ENCODE measurements at places on chromosomes 4 and X.

DNA sequence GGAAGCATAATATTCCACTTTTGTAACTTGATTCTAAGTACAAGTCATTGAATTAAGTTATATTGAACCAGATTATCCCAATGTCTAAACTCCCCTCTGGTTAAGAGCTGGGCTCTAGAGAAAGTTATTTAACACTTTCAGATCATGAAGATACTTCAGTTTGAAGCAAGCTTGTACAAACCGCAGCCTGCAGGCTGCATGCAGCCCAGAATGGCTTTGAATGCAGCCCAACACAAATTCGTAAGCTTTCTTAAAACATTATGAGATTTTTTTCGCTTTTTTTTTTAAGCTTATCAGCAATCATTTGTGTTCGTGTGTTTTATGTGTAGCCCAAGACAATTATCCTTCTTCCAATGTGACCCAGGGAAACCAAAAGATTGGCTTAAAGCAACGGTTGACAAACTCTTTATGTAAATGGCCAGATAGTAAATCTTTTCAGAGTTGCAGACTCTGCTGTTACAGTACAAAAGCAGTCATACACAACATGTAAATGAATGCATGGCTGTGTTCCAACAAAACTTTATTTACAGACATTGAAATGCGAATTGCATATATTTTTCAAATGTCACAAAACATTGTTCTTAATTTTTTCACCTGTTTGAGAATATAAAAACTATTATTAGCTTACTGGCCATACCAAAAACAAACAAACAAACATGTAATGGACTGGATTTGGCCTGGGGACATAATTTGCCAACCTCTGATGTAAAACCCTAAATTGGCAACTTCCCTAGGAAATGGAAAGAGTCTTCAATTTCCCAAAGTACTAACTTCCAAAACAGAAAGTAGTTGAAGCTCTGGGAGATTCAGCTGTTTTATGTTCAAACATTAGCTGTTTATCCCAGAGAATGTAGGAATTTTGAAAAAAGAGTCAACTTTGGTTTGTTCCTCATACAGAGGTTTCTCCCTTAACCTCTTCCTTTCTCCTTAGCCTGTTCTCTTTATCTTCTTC lies 201.1 kb upstream of the MBNL3 start:
- H3K27ac ChIP-seq: no peak overlapping the region
- no peaks in the 10 kb centered on the region for H3K4me1 ChIP-seq
- H3K36me3 ChIP-seq: no peaks in the 10 kb centered on the region

DNA sequence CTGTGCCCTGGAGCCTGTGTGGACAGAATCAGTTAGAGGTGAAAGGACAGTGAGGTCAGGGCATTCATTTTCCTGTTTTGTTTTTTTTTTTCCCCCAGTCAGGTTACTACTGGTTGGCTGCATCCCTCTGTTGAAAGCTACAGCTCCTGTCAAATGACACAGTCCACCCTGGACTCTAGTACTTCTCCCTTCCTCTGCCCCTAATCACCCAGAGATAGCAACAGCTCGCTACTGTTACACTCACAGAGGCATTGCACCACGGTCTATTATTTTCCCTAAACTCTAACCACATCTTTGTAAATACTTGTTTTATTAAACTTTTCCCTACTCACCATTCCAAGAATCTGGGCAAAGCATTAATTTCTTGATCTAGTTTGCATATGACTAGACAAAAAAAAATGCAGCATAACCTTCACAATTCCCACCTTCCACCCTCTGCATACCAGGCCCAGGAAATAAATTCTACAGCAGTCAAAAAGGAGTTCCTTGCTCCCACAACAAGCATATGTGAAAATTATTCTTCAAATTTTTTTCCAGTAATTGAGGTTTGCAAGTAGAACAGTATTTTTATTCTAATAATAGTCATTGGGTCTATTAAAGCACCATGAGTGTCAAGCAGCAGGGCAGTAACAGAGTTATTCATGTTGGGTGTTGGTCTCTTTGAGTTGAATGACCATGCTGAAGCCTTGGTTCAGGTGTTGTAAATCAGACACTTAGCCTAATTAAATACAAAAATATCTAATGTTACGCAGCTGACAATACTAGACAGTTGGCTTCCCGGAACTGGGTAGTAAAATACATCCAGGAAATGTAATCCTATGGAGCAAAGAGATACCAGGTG lies 329.2 kb downstream of the INPP4B start:
- DNase-seq: no peak
- H3K27me3 ChIP-seq: no peaks in the 10 kb centered on the region
- no peak overlapping the region for H3K27ac ChIP-seq
- no peaks in the 10 kb centered on the region for H3K36me3 ChIP-seq

- H3K4me3 ChIP-seq: no peak overlapping the region
- no peaks in the 10 kb centered on the region for H3K36me3 ChIP-seq
- no peaks in the 10 kb centered on the region for H3K27me3 ChIP-seq
- no peaks in the 10 kb centered on the region for H3K4me1 ChIP-seq
- no peak for DNase-seq
Observed at GRCh38 chr4:162456106-162456505, 292.3 kb upstream of the FSTL5 start.

DNA sequence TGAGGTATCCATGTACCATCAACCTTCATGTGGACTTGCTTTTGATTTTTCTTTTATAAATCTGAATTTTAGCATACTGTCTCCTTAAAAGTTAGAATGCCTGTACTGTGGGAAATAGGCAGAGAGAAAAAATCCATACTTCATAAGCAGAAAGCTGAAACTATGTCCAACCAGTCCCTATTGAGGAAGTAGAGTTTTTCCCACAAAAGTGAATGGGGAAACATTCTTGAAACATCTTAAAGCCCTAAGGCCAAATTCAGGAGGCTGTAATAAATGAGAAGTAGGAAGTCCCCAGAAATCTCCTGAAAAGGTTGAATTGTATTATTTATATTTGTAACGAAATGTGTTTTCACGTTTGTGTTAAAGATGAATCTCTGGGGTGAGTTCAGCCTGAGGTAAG lies 56.3 kb downstream of the ENOX2 start:
- no peak overlapping the region for H3K27ac ChIP-seq
- H3K4me3 ChIP-seq: no peak overlapping the region
- no peaks in the 10 kb centered on the region for H3K36me3 ChIP-seq
- H3K27me3 ChIP-seq: no peaks in the 10 kb centered on the region

- DNase-seq: no peak
- H3K27ac ChIP-seq: no peak overlapping the region
- H3K4me1 ChIP-seq: no peaks in the 10 kb centered on the region
- no peaks in the 10 kb centered on the region for H3K27me3 ChIP-seq
- H3K36me3 ChIP-seq: no peaks in the 10 kb centered on the region
Observed at GRCh38 chr4:53748328-53748772, 157.1 kb upstream of the LNX1 start.

DNA sequence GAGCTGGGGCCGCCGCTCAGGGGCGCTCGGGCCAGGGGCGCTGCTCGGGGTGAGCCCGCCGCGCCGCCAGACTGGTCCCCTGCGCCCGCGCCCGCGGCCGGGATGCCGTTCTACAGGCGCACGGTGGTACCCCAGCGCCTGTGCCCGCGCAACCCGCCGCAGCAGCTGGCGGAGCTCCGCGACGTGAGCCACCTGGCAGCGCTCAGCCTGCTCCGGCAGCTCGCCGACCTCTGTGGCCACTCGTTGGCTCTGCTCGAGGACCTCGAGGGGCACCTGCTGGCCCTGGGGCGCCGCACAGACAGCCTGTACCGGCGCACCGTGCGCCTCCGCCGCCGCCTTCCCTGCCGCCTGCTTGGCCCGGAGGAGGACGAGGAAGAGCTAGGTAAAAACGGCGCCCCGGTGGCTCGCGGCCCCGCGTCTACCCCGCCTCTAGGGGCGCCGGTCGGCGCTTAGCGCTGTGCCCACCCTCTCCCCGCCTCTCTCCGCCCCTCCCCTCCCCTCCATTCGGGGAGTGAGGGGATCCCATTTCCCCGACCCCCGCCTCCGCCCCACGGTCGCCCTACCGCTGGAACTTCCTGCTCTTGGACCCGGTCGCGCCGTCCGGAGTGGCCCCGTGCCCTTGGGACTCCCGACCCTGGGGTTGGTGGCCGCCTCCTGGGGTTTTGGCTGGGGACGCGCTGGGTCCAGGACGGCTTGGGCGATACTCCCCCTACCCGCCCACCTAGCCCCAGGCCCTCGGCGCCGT lies 513 bp downstream of the NHSL2 start:
- no peaks in the 10 kb centered on the region for H3K36me3 ChIP-seq
- peak overlapping the region; percentile 25 for H3K4me3 ChIP-seq
- H3K27ac ChIP-seq: no peak overlapping the region
- DNase-seq: no peak
- H3K4me1 ChIP-seq: no peaks in the 10 kb centered on the region
- H3K27me3 ChIP-seq: peaks cover 34% of the 10 kb centered on the region

DNA sequence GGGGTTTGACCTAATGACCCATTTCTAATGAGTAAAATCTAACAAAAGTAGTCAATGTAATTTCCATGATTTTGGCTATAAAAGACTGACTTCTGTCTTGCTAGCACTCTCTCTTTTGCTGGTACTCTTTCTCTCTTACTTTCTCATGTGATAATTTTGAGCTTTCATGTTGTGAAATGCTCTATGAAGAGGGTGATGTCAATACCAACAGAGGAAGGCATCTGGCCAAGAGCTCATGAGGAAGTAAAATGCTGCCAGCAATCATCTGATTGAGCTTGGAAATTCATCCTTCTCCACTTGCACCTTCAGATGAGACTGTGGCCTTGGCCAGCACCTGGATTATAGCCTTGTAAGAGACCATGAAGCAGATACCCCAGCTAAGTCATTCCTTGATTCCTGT lies 347.7 kb downstream of the HS3ST1 start:
- H3K27ac ChIP-seq: no peak overlapping the region
- no peaks in the 10 kb centered on the region for H3K36me3 ChIP-seq
- H3K27me3 ChIP-seq: no peaks in the 10 kb centered on the region
- DNase-seq: no peak
- no peaks in the 10 kb centered on the region for H3K4me1 ChIP-seq
- no peak overlapping the region for H3K4me3 ChIP-seq

GRCh38 chr4:140637836-140638235 lies 69.1 kb upstream of the UCP1 start:
- no peak overlapping the region for H3K27ac ChIP-seq
- no peaks in the 10 kb centered on the region for H3K4me1 ChIP-seq
- no peaks in the 10 kb centered on the region for H3K36me3 ChIP-seq
- no peaks in the 10 kb centered on the region for H3K27me3 ChIP-seq
- H3K4me3 ChIP-seq: no peak overlapping the region

DNA sequence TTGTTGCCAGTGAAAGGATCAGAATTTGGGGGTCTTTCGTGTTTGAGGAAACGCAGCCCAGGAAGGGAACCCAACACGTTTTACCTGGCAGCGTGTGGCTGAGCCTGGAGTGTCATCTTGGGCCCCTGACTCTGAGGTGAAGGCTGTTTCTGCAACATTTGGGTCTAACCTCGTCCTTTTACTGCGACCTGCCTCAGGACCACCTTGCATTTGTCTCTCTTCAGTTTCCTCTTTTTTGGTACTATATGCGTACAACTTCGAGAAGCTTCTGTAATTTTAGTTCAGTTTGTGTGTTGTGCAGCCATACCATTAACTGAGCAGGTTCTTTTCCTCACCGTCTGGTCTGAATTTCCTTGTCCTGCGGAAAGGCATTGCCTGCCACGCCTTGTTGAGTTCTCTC lies 61.5 kb downstream of the TMEM131L start:
- no peaks in the 10 kb centered on the region for H3K27me3 ChIP-seq
- no peaks in the 10 kb centered on the region for H3K36me3 ChIP-seq
- H3K27ac ChIP-seq: no peak overlapping the region
- H3K4me1 ChIP-seq: no peaks in the 10 kb centered on the region

DNA sequence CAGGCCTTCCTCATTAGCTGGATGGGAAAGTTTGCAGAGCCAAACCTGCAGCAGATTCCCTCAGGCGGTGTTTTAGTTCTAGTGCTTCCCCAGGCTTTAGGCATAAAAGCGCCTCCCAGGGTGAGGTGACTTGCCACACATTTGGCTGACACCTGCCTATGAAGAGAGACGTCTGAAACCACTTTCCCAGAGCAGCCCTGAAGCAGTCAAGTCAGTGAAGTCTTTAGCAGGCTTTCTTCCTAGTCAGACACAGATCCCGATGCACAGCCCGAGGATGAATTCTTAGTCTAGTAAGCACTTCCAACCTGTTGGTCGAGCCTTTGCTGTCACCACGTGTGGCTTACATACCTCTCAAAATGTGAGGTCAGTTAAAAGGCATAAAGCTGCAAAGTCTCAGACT lies 484.1 kb downstream of the SMARCA1 start:
- DNase-seq: no peak
- H3K4me3 ChIP-seq: no peak overlapping the region
- no peaks in the 10 kb centered on the region for H3K4me1 ChIP-seq

DNA sequence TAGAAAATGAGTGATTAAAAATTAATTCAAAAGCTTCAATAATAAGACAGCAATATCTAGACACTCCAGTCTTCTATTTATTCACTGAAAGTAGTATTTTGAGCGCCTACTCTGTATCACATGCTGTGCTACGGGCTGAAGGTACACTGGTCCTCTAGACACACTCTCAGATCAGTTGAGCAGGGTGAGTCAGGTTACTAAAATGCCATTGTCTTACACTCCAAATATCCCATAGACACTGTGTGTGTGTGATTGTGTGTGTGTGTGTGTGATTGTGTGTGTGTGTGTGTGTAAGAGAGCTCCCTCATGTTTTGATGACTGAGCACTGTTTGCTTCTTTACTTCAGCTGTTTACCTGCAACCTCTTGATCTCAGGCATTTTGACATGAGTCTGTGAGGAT lies 342.8 kb upstream of the BOD1L1 start:
- H3K4me1 ChIP-seq: no peaks in the 10 kb centered on the region
- H3K27me3 ChIP-seq: no peaks in the 10 kb centered on the region
- H3K27ac ChIP-seq: no peak overlapping the region
- no peaks in the 10 kb centered on the region for H3K36me3 ChIP-seq
- DNase-seq: no peak

GRCh38 chrX:40867352-40867751 lies 132.0 kb upstream of the MED14 start:
- H3K27me3 ChIP-seq: peaks cover 3% of the 10 kb centered on the region
- DNase-seq: no peak
- no peak overlapping the region for H3K4me3 ChIP-seq
- no peak overlapping the region for H3K27ac ChIP-seq
- no peaks in the 10 kb centered on the region for H3K4me1 ChIP-seq

Data from colonic mucosa (tissue), 4 donors.